Testis (tissue), 5 donors: ENCODE measurements at places on chromosomes 7 and 10.

DNA sequence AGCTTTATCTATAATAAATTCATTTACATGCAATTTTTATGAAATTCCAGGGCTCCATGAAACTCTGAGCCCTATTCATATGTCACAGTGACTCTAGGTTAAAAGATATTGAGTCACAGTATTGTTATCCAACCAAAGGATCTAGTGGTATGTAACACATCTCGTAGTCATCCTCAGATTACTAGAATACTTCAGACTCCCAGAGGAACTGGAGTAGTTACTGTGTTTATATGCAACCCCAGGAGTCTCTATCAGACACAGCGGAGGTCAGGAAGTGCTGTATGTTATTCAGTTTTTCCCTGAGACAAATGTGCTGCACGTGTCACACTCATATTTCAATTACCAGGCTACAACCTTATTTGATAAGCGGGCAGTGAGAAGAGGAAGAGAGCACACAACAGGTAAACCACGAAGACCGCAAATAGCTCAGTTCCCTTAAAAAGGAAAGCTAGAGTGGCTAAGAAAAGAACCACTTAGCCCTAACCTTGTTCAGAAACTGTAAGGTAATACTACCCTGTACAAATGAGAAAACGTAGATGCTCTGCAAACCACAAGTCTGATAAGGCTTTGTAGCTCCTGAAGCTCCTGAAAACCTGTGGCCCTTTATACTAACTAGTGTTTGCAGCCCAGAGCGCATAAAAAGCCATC lies 114.0 kb upstream of the CNTNAP2 start:
- no peak for DNase-seq

DNA sequence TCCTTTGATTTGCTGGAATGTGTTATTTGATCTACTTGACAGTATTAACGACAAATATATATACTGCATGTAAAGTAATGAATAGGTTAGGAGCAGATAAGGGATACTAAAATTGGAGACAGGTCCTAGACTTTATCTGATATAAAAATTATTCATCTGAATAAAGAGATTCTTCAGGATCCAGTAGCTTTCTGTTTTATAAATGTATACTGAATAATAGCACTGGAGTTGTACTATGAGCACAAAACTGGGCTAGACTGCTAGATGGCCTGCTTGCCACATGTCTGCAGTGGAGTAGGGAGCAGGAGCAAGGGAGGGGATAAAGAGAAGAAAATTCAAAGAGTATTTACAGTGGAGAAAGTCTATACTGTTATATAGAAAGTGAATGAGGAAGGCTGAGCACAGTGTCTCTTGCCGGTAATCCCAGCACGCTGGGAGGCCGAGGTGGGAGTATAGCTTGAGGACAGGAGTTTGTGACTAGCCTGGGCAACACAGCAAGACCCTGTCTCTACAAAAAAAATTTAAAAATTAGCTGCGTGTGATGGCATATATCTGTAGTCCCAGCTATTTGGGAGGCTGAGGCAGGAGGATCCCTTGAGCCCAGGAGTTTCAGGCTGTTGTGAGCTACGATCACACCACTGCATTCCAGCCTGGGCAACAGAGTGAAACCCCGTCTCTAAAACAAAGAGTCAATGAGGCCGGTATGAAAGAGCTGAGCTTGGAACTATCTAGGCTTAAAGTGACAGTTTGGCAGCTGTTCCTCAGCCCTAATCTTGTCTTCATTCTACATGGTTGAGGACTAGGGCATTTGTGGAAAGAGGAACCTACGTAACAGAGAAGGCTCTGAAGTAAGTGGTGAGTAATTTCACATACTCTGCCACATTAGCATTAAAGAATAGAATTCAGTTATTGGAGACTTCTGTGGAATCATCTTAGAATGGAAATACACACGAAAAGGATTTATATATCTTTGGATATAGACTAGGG lies 41.8 kb downstream of the CD36 start:
- no peak for DNase-seq

GRCh38 chr10:104304927-104305326 lies 33.3 kb downstream of the ITPRIP start:
- no peak for DNase-seq

DNA sequence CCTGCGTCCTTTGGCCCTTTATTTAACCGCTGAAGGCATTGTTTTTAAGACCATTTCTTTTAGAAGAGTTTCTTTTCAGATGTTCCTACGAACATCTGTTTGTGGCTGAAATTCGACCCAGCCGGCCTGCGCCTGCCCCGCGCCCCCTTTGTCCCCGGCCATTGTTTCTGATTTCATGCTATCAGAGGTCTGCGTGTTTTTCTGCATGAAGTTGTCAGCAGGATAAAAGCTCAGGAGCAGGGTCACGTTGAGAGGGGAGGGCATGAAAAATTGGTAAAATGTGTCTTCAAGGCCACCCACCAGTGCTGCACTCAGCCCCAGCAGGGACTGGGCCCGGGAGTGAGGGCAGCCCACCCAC lies 43.1 kb downstream of the NKX6-2 start:
- DNase-seq = no peak

GRCh38 chr10:3935933-3936359 lies 150.9 kb upstream of the KLF6 start:
- no peak for DNase-seq

- DNase-seq = no peak
Observed at GRCh38 chr7:74149071-74149470, 25.1 kb upstream of the EIF4H start.
